Activated CD4-positive, alpha-beta T cell treated with anti-CD3 and anti-CD28 coated beads, Interleukin-2, amount 50 U/mL, for 1 hour (primary cell): ENCODE measurements at places on chromosomes 7 and 10.

DNA sequence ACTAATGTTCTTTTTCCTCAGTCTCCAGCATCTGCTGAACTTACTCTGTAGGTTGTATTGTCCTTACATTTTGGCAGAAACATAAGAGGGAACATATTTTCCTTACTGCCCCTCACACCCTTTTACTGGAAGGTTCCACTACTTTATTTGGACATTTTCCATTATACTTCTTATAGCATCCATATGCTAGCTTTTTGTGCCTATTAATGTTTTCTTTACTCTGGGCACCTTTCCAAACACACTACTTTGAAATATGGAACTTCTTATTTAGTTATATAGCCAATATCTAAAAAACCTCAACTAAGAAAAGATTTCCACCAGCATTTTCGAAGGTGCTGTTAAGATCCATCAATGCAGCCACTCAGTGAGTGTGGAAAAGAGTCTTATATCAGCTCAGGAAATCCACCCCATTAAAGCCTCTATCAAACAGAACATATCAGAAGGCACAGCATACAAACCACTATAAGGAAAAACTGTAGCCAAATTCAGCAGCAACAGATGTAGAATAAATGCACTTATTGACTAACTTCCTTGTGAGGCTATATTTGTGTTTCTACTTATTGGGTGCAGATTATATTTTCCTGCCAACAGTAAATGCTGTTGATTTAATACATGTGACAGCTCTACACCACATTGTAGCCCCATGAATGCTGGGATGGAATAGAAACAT lies 272.5 kb upstream of the SEMA3E start:
- DNase-seq: no peak

- DNase-seq: no peak
These were observed 485.6 kb upstream of the GRM3 start for GRCh38 chr7:86158111-86158510.

DNA sequence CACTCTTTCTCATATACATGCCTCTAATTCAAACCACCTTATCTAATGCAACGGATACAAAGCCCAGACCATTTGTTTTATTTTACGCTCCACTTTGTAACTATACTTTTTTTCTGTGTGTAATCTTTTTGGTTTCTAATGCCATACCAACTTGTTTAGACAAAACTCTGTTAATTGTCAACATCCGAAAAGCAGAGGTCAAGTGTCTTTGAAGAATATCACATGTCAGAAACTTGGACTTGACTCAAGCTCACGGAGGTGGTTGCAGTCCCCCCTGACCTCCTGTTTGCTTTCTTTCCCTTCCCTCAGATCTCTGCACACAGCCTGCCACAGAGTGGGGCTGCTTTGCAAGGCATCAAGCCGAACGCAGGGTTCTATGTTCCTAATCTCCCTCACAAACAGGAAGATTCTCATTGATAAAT lies 698.9 kb downstream of the PARD3 start:
- no peak for DNase-seq

DNA sequence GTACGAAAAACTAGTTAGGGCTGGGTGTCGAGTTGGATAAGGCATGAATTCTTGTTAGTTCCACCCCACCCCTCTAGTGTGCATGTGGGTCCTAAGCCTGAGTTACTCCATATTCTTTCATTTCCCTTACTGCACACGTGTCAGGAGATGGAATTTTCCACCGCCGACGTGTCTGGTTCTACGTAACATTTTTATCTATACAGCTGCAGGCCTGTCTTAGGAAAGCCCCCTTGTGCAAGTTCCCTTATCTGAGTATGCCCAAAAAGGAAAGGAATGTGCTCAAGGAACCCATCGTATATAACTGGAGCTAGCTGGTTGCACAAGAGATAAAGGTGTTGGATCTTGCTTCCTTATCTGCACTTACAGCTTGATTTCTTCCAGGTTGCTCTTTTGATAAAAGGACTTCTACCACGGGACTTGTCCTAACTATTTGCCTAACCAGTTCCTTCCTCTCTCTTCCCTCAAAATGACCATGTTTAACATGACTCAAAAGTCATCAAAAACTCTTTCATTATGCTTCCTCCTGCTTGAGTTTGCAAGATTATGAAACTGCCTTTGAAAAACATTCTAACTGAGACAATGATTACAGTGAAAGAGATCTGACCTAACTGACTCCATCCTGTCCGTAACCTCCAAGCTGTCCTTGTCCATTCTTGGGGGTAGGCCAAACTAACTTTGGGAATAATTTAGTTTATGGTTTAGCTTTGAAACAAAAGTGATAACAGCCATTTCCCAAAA lies 181.4 kb downstream of the AKR1D1 start:
- no peak for DNase-seq

DNA sequence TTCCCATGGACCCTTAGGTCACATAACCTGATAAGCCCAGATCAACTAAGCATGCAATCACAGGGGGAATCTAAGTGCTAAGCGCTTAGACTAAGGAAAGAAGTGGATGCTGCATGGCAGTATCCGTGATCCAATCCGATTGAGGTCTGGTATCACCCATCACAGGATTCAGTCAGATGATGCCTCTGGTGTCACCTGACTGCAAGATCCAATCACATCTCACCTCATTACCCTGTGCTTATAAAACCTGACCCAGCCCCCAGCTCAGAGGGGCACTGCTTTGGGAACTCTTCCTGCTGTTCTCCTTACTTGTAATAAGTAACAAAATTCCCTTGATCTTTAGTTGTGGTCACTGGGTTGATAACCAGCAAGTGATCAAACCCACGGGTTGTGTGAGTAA lies 84.7 kb upstream of the TMEM168 start:
- no peak for DNase-seq

DNA sequence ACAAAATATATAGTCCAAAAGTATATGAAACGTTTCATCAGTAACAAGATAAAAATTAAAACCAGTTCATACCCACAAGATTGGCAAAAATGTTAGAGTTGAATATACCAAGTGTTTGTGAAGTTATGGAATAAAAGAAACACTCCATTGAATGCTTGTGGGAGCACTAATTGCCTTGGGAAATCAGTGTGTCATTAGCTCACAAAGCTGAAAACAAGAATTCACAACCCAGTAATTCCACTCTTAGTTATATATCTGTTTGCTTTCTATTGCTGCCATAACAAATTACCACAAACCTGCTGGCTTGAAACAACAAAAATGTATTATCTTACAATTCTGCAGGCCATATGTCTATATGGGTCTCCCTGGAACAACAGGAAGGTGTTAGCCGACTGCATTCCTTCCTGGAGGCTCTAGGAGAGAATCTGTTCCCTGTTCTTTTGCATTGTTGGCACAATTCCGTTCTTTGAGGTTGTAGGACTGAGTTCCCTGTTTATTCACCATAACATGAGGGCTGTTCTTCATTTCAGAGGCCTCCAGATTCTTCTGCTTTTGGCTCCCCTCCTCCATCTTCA lies 45.7 kb downstream of the SEM1 start:
- DNase-seq: no peak

- DNase-seq: no peak
These were observed 80.4 kb upstream of the MGMT start for GRCh38 chr10:129386415-129387257.

DNA sequence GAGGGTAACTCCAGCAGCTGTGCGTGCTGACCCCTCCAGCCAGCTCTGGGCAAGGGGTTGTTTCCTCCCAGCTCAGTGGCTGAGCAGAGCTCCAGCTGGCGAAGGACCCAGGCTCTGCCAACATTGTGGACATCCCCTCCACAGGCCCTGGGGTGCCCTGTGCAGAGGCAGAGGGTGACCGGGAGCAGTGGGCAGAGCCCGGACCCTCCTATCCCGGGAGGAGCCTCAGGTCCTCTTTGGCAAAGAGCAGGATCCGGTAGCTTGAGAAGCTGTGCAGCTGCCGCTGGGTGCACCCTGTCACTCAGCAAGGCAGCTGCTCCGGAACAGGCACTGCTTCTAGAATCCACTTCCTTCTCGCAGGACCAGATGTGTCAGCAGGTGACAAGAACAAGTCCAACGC lies 175.9 kb downstream of the EBF3 start:
- no peak for DNase-seq

GRCh38 chr10:119222966-119223386 lies 15.6 kb downstream of the GRK5 start:
- DNase-seq: no peak

GRCh38 chr7:142703655-142704305 lies 45.5 kb upstream of the PRSS1 start:
- no peak for DNase-seq

DNA sequence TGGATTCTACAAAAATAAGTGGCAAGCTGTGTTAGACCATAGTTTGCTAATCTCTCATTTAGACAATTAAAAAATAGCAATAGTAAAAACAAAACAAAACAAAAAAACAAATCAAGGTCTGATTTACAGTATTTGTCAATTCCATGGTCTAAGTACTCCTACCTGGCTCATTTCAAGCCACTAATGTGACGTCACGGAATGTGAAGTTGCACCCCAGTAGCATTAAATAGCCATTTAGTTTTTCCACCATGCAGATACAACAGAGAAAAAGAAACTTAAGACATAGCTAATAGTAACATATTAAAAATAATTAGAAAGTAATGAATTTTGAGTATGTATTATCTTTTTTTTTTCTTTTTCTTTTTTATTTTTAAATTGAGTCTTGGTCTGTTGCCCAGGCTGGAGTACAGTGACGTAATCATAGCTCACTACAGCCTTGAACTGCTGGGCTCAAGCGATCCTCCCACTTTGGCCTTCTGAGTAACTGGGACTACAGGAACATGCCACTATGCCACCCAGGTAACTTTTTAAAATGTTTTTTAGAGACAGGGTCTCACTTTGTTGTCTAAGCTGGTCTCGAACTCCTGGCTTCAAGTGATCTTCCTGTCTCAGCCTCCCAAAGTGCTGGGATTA lies 101.2 kb downstream of the MKX start:
- no peak for DNase-seq

DNA sequence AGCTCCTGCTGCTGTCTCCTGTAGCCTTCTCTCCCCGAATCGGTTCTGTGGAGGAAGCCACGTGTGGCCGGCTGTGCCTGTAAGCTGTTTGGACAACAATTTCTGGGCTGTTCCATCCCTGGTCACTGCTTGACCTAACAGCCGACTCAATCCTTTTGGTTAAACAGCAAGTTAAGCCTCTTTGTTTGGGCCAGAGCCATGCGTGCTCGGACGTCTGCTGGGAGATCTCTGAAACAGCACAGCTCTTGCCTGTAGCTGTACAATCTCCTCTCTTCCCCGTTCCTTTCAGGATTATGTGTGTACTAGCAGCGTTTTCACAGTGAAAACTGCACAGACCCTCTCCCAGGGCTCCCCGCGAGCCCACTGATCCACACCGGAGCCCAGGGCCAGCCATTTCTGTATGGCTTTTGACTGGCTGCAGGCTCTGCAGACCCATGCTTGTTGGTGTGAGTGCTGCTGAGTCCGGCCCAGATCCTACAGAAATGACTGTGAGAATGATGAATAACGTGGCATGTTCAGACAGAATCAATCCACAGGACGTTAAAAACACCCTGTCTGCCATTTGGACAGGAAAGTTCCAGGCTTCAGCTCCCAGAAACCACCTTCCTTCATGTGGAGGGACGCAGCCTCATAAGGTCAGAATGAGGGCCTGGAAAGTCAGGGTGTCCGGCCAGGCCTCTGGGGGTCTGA lies 428.6 kb upstream of the ADARB2 start:
- DNase-seq: no peak

DNA sequence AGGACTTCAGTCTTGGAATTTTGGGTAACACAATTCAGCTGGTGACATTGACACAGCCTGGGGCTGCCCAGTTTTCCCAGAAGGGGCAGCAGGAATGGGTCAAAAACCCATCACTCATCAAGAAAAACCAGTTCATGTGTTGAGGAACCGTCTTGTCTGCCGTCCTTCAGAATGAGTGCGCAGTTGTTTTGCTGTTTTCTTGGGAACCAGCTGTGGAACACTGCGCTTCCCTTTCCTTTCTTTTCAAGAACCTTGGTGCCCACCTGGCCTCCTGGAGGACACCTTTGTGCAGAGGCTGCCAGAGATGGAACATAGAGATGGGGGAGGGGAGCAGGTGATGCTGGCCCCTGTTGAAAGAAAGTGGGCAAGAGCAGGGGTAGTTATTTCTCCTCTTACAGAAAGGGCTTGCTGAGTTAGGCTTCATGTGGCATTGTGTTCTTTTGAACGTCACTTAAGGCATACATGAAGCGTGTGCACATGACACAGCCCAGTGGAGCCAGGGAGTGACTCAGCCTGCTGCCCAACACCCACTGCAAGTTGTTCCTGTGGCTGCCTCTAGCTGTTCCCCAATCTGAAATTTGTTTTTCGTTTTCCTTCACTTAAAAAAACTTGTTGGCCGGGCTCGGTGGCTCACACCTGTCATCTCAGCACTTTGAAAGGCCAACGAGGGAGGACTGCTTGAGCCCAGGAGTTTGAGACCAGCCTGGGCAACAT lies 87.4 kb upstream of the TNS3 start:
- no peak for DNase-seq

DNA sequence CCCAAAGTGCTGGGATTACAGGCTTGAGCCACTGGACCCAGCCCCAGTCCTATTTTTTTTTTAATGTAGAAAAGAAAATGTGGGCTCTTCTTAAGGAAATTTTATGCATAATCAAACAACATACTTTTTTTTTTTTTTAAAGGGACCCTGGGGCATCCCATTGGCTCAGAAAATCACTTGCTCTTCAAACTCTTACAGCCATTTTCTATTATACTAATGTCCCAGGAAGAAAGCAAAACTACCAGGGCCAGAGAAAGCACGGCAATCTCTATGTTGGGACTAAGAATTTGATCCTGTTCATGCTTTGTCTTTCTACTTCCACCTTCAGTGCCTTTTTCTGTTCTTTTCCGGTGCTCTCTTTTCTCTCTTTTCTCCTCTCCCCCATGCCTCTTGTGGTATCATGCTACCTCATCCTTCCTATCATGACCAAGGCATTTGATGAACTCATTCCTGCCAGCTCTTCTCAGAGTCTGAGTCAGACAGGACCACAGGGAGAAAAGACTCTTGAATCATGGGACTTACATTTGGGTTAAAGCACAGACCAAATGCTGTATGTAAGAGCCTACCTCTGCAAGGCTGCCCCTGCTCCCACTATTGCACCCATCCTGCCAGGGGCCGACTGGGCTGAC lies 76.4 kb upstream of the CCNY start:
- DNase-seq: no peak

- no peak for DNase-seq
These were observed 28.0 kb downstream of the SIRT1 start for GRCh38 chr10:67912331-67912946.

DNA sequence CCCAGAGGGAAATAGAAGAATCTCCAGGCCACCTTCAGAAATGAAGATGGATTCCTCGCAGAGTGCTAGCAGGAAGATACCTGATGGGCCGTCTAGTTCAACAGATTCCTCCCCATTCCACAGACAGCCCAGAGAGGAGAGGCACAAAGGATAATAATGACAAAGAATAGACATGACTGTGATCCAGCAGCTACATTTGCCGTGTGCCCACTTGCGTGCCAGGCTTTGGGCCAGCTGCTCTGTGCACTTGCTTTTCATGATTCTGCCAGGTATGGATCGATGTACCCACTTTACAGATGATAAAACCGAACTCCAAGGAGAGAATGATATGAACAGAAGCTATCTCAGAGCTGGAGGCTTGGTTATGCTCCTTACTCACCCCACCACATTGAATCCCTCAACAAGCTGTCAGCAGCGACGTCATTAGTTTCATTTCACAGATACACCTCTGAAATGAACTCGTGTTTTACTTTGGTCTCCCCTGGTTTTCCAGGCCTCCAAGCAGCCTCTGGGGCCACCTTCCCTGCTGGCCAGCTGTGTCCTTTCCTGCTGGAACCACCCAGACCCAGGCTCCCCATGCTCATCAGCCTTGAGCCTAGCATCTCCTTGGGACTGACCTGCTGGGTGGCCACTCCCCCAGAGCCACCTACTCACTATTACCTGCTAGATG lies 11.9 kb upstream of the WDFY4 start:
- DNase-seq: no peak

GRCh38 chr10:61744469-61744868 lies 81.7 kb downstream of the CABCOCO1 start:
- no peak for DNase-seq

GRCh38 chr7:101017064-101017777 lies 2.7 kb upstream of the MUC17 start:
- peak; percentile 64 for DNase-seq
